ENCODE measurements at places on chromosomes 3 and 15. TPM values are rescaled to one million over a fixed set of nuclear protein-coding genes. Genes with fewer than 3 reads are reported as not detected.

Gene UBAP1L
- 2.0 TPM for total RNA-seq

Gene CCR9
- not detected for total RNA-seq

Gene XYLB
- 2.7 TPM for total RNA-seq

Gene SAMD7
- total RNA-seq, result not detected

Gene MINAR1
- total RNA-seq, result 2.5 TPM

Gene SEMA5B
- total RNA-seq, result 17.2 TPM

Gene CLDN11
- 14.5 TPM for total RNA-seq

Gene FES
- 3.7 TPM for total RNA-seq

Gene HEXA
- 23.8 TPM for total RNA-seq

Gene CPEB1
- 2.5 TPM for total RNA-seq

Gene ITGB5
- total RNA-seq, result 22.9 TPM

Gene IL16
- total RNA-seq, result 1.2 TPM

Gene SFMBT1
- total RNA-seq, result 16.7 TPM

Gene MEX3B
- 55.3 TPM for total RNA-seq

Gene ZNF774
- 6.9 TPM for total RNA-seq

Gene A4GNT
- not detected for total RNA-seq

Gene BNC1
- under 0.01 TPM for total RNA-seq

Gene ADCY5
- total RNA-seq, result 22.1 TPM

Gene CYP1A1
- total RNA-seq, result 0.25 TPM

Gene GP9
- 0.25 TPM for total RNA-seq

Gene HES1
- total RNA-seq, result 16.2 TPM

Gene NR2F2
- total RNA-seq, result 4.4 TPM

Gene HIGD2B
- total RNA-seq, result not detected

Gene EFHB
- 4.2 TPM for total RNA-seq

Gene CACNA2D3
- total RNA-seq, result 23.4 TPM

Gene THSD4
- 3.0 TPM for total RNA-seq

Gene GABRR3
- under 0.01 TPM for total RNA-seq

Gene SLC12A8
- total RNA-seq, result 0.98 TPM

Gene TNIK
- total RNA-seq, result 69.1 TPM

Gene C3orf85
- not detected for total RNA-seq

Gene ARPC4
- total RNA-seq, result 101 TPM

Gene SAMMSON
- not detected for total RNA-seq

Gene PP2D1
- not detected for total RNA-seq

Gene OSTN
- 6.9 TPM for total RNA-seq

Gene RAB5A
- total RNA-seq, result 73.0 TPM

Gene GPR149
- total RNA-seq, result 1.7 TPM

Gene RSRC1
- 30.7 TPM for total RNA-seq

Gene TLR9
- total RNA-seq, result not detected

Gene TUBGCP4
- total RNA-seq, result 18.9 TPM

Gene SLC2A2
- not detected for total RNA-seq

Gene PTX3
- 14.0 TPM for total RNA-seq

Gene AMOTL2
- 46.5 TPM for total RNA-seq

Gene SEC22A
- total RNA-seq, result 33.7 TPM

Gene SEMA3B
- 3.2 TPM for total RNA-seq

Gene HTD2
- 9.3 TPM for total RNA-seq

Gene KNG1
- not detected for total RNA-seq

Gene LTK
- under 0.01 TPM for total RNA-seq

Gene BSN
- total RNA-seq, result 14.3 TPM

Gene MYO5C
- total RNA-seq, result 0.98 TPM

Gene BOC
- 8.1 TPM for total RNA-seq

Gene LIPC
- not detected for total RNA-seq

Gene TM2D3
- total RNA-seq, result 62.9 TPM

Gene PRRT3
- 2.5 TPM for total RNA-seq

Gene TICRR
- total RNA-seq, result 1.2 TPM

Gene CCR1
- total RNA-seq, result 0.49 TPM

Measured in temporal lobe (tissue), 4 donors.